ENCODE measurements at places on chromosomes 3 and 15.

GRCh38 chr15:69148465-69148864 lies 12.0 kb upstream of the GLCE start:
- DNase-seq = no peak

DNA sequence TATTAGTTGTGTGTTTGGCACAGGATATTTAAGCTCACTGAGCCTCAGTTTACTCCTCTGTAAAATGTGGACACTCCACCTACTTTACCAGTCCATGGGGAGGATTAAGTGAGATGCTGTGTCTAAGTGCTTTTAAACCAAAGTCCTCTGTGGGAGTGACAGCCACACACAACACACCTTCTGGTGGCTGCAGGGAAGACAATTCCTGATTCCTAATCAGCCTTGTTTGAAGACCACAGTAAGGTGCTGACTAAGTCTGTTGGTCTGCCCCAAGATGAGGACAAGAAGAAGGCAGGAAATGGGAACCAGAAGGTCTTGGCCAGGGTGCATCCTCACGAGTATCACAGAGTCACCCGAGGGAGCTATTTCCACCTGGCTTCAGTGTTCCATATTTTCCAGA lies 52.3 kb downstream of the EPHB1 start:
- DNase-seq = no peak

- DNase-seq = no peak
These were observed 36.4 kb downstream of the ST8SIA2 start for GRCh38 chr15:92430069-92430440.

DNA sequence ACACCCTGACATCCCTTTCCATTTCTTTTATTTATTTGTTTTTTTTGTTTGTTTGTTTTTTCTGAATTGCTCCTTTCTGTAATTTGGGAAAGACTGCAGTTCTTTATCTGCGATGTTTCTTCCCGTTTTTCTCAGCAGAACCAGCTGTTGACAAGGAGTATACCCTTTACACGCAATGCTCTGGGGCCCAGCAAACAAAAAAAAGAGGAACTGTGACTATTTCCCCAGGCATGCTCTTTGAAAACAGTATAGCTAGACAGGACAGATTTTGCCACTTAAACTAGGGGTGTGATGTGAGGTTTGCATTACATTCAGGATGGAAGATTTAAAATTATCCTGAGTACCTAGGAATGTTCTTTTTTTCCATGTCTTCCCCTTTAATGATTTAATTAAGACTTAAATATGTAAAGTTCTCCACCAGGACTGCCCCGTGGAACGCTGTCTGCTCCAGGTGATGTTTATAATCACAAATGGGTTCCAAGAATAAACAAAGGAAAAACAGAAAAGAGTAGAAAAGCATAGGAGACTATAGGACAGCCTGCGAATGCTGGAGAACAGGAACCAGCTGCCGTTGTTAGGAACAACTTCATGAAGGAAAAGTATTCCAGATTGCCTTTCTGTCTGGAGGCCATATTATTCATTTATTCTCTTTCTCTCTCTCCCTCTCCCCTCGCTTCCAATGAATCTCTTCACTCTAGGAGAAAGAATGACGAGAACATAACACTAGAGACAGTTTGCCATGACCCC lies 43.3 kb downstream of the TGFBR2 start:
- no peak for DNase-seq

DNA sequence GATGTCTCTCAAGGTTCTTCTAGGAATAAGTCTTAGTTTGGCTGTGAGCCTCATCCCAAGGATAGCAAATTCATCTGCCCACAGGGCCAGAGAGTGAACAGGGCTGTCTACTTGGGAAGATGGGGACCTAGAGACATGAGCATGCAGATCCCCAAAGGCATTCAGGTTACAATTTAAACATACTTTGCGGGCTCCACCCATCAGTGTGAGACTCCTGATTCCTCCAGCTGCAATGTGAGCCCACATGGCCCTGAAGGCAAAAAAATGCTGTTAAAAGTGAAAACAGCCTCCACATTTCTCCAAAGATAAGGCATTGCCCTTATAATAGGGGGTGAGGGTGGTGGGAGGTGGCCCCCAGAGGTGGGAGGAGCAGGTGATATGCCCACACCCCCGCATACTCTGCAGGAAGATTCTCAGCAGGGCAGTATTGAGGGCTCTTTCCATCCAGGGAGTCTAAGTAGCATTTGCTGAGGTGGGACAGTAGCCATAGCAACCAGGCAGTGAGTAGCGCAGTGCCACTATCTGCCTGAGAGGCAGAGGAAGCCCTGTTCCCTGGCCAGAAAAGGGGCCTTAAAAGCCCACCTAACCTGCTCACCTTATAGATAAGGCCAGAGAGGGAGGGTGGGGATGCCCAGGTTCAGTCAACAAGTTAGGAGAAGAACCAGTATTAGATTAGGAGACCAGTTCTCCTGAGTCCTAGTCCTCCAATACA lies 31.2 kb downstream of the TGM4 start:
- no peak for DNase-seq

GRCh38 chr3:104631254-104631653 lies 735.5 kb upstream of the ALCAM start:
- DNase-seq = no peak

DNA sequence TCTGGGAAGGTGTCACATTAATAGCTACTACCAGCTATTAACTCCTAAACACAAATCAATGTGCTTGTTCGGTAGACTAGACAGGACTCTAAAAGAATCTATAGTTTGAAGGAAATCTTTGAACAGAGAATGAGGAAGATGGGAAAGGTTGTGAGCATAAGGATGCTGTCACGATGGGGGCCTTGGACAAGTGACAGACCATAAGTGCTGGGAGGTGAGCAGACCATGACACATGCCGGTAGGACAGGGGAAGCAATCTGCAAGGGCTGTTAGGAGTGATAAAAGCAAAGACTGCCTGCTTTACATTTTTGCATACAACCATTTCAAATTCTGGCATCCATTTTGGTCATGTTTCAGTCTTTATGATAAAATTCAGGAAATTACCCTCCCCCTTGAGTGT lies 645.8 kb downstream of the ROBO2 start:
- no peak for DNase-seq

DNA sequence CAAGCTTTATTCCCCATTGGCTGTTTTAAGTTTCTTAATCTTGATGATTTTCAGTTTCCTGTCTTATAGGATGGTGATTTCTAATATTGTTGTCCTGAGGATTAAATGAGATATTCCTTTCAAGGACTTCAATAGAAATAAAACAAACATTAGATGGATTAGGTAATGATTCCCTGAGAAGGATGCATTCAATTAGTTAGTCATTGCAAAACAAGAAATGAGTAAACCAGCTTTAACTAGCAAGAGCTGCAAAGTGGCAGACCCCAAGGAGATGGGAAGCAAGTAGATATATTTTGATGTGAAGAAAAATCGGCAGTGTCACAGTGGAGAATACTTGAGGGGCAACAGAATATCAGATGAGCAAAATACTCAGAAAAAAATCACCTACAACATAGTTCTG lies 849.1 kb downstream of the TUSC7 start:
- DNase-seq = no peak

GRCh38 chr3:10804183-10804648 lies 11.8 kb upstream of the SLC6A11 start:
- no peak for DNase-seq

- DNase-seq = no peak
These were observed 35.2 kb downstream of the PTPN23 start for GRCh38 chr3:47416041-47416440.
